ENCODE measurements at places on chromosomes 5 and 9. TPM values are rescaled to one million over a fixed set of nuclear protein-coding genes. Genes with fewer than 3 reads are reported as not detected.

The PCDHB10 gene
- total RNA-seq: 0.66 TPM

The TRIP13 gene
- total RNA-seq: 26.2 TPM

The PLPPR1 gene
- total RNA-seq: not detected

The IL3 gene
- total RNA-seq: not detected

The C5orf34 gene
- total RNA-seq: 3.4 TPM

The PTGES2 gene
- 76.8 TPM for total RNA-seq

The TAF11L4 gene
- total RNA-seq: not detected

The C5orf46 gene
- 0.66 TPM for total RNA-seq

The GARIN3 gene
- total RNA-seq: not detected

The LCNL1 gene
- total RNA-seq: 1.6 TPM

The BASP1 gene
- total RNA-seq: 93.8 TPM

The LRRTM2 gene
- 0.13 TPM for total RNA-seq

The TMEM250 gene
- total RNA-seq: 42.3 TPM

The PELO gene
- total RNA-seq: 52.8 TPM
